ENCODE measurements at places on chromosomes 13 and 19.
A peak's percentile ranks its signal among the peaks of the same experiment; 100 is the strongest.

- DNase-seq: no peak
These were observed 38.2 kb downstream of the NFIC start for GRCh38 chr19:3404324-3405260.

DNA sequence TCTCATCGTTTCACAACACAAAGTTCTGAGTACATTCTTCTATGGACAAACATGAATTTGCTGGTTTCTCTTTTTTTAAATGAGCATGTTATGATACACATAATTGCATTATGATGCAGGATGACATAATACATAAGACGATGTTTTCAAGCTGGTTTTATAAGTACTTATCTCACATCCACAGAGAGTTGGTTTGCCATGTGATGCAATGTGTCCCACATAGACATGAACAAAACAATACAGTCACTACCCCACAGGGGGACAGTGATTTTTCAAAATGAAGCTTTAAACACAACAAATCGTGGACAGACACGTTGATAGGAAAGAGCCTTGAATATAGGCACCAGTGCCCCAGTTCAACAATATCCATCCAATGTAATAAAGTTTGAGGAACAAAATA is 447.1 kb downstream of the KLF12 start:
- DNase-seq: no peak

- no peak for DNase-seq
These were observed 20.6 kb upstream of the USP29 start for GRCh38 chr19:57099199-57099661.

DNA sequence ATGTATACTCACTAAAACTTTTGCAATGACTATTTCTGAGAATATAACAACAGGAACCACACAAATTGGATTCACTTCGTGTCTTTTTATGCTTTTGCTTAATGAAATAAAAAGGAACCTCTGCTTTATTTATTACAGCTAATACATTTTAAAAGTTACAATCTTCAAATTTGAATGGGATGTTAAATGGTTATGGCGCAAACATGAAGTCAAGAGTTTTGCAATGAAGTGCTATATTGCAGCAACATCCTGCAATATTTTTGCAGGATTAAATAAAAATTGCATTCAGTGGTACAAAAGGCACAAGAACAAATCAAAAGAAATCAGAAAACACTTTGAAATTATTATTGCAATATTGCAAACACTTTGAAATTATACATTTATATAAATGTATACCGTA is 1519.0 kb upstream of the MIR17HG start:
- no peak for DNase-seq

DNA sequence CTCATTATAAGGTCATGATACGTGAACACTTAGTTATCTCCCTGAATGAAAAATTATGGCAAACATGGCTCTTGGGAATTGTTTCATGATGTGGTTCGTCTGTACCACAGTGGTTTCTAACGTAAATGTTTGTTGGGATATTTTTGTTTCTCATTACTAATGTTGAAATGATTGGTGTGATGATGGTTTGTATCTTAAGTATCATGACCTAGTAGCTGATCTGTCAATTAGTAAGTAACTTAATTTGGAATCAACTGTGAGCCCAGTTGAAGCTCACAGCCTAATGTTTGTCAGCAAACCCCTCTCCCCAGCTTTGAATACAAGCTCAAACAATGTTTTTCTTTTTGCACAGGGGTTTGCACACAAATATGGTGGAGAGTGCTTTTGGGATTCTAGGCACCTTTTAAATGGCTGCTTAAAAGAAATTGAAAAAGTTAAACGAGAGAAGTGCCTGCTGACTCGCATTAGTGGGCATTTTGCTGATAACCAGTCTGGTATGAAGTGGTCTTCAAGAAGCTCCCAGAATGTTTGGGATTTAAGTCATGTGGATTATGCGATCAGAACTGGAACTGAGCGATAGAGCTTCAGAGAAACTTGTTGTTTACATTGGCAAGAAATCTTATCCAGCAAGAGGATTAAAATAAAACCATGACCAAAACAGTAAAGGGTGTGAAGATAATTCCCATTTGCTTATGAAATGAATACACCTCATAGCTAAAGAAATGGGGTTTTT is 68.2 kb downstream of the LMO7 start:
- DNase-seq: no peak

DNA sequence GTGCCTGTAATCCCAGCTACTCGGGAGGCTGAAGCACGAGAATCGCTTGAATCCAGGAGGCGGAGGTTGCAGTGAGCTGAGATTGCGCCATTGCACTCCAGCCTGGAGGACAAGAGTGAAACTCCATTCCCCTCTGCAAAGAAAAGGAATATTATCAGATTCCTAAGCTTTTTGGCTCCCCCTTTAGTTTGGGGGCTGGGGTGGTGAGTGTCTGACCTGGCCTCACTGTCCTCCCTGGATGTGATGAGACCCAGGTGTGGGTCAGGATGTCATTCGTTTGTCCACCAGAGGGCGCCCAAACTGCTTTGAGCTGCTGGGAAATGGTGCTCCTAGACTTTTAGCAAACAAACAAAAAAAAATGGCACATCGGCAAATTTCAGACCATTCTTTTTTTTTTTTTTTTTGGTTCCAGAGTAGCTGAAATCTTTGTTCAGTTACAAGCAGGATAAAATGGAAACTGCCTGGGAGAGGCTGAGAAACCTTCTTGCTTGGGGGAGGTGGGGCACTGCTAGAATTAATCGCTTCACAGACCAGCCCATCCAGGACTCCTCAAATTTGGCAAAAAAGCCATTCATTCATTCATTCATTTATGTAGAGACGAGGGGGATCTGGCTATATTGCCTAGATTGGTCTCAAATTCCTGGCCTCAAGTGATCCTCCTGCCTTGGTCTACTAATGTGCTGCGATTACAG is 29.4 kb downstream of the SPC24 start:
- DNase-seq: peak; percentile 72

DNA sequence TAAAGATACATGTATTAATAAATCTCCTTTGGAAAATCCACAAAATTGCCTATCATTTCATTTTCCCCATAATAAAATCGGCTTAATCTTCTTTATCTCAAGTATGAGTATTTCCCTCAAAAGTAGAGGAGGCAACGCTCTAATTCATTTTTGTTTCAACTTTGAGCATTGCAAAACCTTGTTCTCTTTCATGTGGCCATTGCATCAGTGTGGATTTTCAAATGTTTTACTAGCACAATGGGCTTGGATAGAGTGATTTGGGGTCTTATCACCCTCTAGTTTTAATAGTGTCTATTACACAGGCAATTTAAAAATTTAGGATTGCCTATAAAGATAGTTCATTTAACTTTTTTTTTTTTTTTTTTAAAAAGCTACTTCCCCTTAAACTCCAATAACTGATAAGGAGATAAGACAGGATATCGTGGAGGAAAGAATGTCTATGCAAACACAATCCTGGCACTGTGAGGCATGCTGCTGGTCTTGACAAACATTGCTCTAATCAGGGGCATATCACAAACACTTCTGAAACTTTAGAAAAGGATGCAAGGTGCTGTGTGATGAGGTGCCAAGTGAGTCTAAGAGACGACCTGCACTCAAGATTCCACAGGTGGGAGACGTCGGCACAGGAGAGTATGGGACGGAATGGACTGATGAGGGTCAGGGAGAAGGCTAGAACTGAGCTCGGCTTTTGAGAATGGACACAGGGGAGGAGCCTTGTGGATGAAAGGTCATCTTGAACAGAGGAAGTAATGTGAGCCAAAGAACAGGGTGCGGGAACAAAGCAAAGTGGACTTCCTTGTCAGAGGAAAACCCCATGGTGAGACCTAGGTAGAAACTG is 199.7 kb downstream of the IRS2 start:
- DNase-seq: no peak

- DNase-seq: no peak
These were observed 7.7 kb downstream of the LMNB2 start for GRCh38 chr19:2449019-2449418.

- no peak for DNase-seq
These were observed 74.9 kb downstream of the ALOX5AP start for GRCh38 chr13:30810261-30810701.

DNA sequence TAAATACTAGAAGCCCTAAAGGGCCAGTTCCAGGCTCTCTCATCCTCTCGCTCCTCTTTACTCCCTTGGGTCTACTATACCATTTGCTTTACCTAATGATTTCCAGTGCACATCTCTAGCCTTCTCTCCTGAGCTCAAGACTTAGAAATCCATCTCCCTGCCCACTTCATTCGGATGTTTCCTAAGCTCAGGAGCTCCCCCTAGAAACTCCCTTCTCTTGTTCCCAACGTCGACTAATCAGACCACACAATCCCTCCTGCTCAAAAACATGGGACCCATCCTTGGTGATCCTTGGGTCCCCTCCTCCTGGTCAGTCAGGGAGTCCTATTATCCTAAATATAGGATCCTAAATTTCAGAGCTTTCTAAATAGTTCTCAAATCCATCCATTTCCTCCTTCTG is 21.1 kb upstream of the STK24 start:
- DNase-seq: no peak

Data from stimulated activated CD8-positive, alpha-beta memory T cell treated with anti-CD3 and anti-CD28 coated beads, Interleukin-7, amount 100 ng/mL, for 1 hour (primary cell).